ENCODE measurements at places on chromosomes 1 and 21.

DNA sequence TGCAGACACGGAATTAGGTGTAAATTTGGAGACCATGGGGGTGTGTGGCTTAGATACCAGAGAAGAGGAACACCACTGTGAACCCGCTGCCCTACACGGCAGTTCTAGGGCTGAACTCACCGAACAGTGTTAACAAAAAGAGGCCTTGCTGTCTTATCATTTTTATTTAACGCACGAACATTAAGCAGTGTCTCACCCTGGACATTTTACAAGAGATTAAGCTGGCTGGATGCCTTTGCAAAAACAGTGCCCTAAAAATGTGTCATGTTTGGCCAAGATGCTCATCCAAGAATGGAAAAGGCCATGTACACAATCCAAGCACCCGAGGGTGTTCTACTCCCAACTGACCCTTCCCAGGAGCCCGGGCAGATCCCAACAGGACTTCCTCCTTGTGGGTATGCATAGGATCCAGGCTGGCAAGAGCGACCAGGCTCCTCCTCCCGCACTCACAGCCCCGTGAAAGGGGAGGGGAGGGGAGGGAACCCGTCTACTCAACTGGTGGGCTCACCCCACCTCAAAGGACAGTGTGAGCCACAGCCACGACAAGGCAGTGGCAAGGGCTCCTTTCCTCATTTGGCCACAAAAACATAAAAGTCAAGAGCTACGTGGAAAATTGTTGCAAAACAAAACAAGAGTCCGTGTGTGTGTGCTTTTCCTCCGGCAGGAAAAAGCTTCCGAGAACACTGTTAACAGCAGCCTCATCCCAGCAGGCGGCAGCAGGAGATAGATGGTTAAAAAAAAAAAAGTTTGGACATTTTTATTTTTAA, 20.3 kb downstream of the C2CD2 start:
- DNase-seq = no peak

DNA sequence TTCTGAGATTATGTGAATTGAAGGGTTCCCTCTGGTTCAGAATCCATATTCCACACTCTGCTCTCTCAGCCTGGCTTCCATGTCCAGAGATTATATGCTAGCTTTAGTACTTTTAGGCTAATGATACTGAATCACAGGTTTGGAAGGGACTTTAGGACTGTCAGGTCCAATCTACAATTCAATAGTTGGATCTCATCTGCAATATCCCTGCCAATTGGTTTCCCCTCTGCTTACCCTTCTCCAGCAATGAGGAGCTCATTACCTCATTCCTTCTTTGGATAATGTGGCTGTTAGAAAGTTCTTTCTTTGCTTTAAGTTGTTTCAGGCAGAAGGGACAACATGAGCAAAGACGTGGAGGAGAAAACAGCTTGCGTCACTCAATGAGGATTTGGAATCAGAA, 245.3 kb downstream of the PLPP3 start:
- no peak for DNase-seq

GRCh38 chr1:31505911-31506497, 70.3 kb upstream of the TINAGL1 start:
- DNase-seq = no peak

GRCh38 chr1:60126723-60127122, 53.2 kb upstream of the C1orf87 start:
- DNase-seq = no peak

DNA sequence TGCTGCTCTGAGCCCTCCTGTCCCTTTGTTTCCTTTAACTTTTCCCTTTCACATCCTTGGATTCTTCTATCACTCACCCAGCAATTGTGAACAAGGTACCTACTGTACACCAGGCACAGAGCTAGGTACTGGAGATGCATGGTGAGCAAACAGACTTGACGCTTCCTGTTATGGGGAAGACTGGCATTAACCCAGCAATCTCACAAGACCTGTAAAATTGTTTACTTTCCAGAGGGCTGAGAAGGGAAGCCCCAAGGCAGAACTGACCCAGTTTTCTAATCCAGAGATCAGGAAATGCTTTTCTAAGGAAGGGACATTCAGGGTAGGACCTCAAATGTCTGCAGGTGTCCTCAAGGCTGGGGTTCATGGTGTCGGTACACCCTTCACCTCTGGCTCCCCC, 171.6 kb upstream of the KAZN start:
- no peak for DNase-seq

DNA sequence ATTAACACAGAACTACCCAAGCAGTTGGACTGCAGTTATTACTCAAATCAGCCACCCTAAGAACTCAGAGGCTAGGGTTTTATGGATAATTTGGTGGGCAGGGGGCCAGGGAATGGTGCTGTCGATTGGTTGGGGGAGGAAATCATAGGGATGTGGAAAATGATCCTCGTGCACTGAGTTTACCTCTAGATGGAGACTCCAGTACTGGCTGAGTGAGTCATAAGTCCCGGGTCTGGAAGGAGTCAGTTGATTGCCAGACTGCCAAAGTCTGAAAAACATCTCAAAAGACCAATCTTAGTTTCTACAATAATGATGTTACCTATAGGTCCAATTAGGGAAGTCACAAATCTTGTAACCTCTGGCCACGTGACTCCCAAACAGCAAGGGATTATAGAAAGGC, 257.5 kb upstream of the PRMT6 start:
- no peak for DNase-seq

DNA sequence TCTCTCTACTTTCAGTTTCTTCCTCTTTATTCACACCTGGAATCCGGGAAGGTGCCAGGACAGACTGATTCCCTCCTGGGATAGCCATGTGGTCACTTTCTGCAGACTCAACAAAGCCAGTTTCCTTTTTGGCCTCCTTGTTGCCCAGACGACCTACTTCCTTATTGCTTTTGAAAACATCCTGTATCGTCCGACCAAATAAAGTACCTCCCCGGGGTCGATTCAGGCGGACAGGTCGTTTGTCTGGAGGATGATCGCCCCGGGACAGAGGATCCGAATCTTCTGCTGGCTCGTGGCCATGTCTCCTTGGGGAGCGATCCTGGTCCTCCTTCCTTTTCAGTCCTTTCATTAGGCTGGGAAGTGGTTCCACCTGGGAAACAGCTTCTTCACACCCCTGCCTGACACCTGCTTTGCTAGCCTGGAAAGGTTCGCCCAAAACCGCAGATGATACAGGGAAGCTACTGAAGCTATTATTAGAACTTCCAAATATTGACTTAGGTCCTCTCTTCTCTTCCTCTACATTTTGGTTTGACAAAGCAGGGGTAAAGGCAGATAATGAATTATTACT, 1.2 kb downstream of the MCM3AP start:
- DNase-seq = no peak

- no peak for DNase-seq
Observed at GRCh38 chr1:114718661-114719423, 2.3 kb upstream of the NRAS start.

GRCh38 chr21:38811257-38811656, 5.5 kb downstream of the ETS2 start:
- DNase-seq = no peak

- no peak for DNase-seq
Observed at GRCh38 chr1:168467452-168467851, 76.3 kb downstream of the XCL2 start.

- no peak for DNase-seq
Observed at GRCh38 chr21:30348506-30348905, at the start of gene KRTAP23-1. TSS of gene KRTAP23-1 (minus strand) at chr21:30348606. CDS start at chr21:30348606, 0 bp downstream.

DNA sequence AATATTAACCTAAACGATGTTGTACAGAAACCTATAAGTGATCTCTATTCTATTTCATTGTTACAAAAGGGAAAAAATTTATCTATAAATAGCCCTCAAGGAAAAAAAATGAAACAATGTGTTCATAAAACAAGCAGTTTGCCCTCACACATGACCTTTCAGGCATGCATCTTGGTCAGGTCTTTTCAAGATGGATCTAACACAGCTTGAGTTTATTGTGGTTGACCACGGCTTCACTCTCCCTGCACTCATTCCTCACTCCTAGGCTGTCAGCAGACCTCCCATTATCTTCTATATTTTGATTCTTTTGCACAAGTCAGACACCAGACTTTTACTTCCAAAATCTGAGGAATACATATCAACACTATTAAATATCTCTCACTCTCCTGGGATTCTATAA, 544.3 kb downstream of the KCNT2 start:
- DNase-seq = no peak
